ENCODE measurements at places on chromosomes 13 and 19.

- no peak for DNase-seq
Measured at GRCh38 chr13:98913741-98914140, 64.1 kb downstream of the DOCK9 start.

- peak; percentile 95 for DNase-seq
Measured at GRCh38 chr13:45464687-45465453, at the start of gene COG3. TSS of gene COG3 (plus strand) at chr13:45464939. CDS start at chr13:45465037, 98 bp downstream.

GRCh38 chr19:6718741-6719539 is 1.5 kb downstream of the C3 start:
- DNase-seq: no peak

GRCh38 chr13:112575675-112576074 is 12.3 kb downstream of the TUBGCP3 start:
- DNase-seq: no peak

DNA sequence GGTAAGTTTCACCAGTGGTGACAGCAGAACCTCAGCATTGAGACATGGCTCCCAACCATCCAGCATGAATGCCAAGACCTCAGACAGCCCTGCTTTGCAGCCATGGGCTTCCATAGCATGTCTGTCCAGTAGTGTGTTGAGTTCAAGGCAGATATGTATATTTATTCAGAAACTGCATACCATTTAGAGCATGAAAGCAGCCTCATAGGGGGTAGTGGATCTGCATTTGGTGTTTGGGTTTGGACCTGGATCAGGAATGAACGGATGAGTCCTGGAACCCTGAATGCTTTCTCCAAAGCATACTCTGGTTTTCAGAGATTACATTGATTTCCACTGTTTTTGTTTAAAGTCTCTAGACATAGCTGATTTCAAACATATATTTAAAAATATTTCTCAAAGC is 114.3 kb downstream of the ESD start:
- DNase-seq: no peak

DNA sequence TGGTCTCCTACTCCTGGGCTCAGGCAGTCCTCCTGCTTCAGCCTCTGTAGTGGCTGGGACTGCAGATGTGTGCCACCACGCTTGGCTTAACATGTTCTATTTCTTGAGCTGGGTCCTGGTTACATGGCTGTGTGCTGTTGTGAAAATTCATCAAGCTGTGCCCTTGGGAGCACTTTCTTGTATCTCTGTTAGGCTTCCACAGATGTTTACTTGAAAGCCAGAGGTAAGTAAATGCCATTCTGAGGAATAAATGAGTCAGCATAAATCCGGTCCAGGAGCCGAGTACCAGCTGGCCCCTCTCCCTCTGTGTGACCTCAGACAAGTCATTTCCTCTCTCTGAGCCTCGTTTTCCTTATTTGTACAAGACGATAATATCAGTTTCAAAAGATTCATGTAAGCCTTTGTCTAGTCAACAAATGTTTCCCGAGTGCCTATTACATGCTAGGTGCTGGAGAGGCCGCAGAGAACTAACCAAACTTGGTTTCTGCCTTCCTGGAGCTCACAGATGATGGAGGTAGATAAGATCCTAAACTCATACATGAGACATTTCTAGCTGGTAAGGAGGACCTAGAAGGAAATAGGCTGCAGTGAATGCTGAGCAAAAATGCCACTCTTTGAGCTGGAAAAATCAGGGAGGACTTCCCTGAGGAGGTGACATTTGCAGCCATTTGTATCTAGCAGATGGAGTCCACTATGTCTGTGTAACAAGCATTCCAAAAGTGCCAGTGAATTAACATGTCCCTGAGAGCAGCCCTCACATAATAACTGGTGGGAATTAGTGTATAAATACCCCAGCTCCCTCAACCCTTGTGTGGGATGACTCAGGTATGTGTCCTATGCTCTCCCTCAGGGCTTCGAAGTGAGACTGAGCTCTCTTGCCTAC is 2.7 kb upstream of the RASAL3 start:
- DNase-seq: peak; percentile 39

- DNase-seq: no peak
Measured at GRCh38 chr13:19589312-19589711, 28.0 kb upstream of the TPTE2 start.

DNA sequence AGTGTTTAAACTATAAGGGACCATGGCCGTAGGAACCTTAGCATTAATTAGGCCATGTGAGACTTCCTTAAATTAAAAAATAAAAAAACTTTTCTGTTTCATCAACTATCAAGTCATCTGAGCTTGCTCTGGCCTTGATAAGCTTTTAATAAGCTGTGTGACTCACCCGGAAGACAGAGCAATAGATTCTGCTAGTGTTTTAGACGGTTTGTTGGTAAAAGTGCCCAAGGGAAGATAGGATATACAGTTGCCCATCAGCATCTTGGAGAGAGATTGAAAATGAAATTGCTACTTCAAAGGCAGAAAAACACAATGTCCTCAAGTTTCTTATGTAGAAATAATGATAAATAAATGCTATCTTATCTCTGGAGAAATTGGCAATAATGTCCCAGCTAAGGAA is 31.2 kb upstream of the RCBTB2 start:
- DNase-seq: no peak

DNA sequence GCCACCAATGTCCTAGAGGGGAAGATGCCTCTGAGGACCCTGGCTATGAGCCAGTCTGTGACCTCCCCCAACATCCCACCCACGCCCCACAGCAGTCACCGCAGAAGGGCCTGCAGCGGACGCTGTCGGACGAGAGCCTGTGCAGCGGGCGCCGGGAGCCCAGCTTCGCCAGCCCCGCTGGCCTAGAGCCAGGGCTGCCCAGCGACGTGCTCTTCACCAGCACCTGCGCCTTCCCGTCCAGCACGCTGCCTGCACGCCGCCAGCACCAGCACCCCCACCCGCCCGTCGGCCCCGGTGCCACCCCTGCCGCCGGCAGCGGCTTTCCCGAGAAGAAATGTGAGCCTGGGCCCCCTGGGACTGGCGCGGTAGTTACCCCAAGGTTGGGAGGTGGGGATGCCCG is 30.6 kb downstream of the DPF1 start:
- no peak for DNase-seq

GRCh38 chr13:45481688-45482087 is 16.9 kb downstream of the COG3 start:
- no peak for DNase-seq

- DNase-seq: no peak
Measured at GRCh38 chr13:53100394-53101063, 71.9 kb downstream of the OLFM4 start.

DNA sequence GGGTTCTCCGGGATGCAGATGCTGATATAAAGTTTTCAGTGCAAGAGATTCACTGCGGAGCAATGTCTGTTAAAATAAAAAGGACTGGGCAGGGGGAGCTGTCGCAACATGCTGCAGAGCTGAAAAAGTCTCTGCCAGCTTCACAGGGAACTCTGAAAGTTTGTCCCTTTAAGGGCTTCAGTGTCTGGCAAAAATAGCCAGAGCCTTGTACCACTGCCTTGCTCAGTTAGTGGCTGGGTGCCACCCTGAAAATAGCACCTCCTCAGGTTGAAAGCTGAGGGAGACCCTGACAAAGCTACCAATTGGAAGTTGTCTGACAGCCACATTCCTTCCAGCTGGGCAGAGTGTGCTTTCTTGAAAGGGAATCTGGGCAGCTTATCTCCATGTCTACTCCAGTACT is 3.0 kb upstream of the NDFIP2 start:
- no peak for DNase-seq

- no peak for DNase-seq
Measured at GRCh38 chr13:49409008-49409407, 34.9 kb downstream of the CAB39L start.
